ENCODE measurements at places on chromosomes 2 and 18. TPM values are rescaled to one million over a fixed set of nuclear protein-coding genes. Genes with fewer than 3 reads are reported as not detected.

- no peak for DNase-seq
These were observed 128.7 kb downstream of the NFATC1 start for GRCh38 chr18:79524181-79525078.

GRCh38 chr2:150619607-150620330 lies 132.3 kb upstream of the RND3 start:
- DNase-seq: no peak

DNA sequence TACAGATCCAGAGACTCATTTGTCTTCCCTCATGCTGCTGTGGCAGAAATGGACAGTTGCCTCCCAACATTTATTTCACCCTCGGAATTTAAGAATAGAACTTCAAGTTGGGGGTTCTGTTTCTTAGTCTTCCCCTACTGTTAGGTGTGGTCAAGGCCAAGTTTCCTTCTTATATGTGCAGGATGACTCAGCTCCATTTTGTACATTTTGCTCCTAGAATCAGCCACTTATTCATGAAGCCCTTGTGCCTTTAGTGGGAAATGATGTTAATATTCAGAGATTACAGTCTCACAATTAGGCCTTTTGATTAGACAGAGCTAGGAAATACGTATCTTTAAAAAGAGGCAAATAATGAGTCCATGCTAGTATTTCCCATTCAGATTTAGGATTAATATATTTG lies 46.2 kb upstream of the ELOA2 start:
- DNase-seq: no peak

GRCh38 chr18:74613381-74613780 lies 15.7 kb downstream of the ZNF407 start:
- DNase-seq: no peak

GRCh38 chr18:2653467-2653866 lies 2.1 kb upstream of the SMCHD1 start:
- no peak for DNase-seq

GRCh38 chr2:153391131-153391530 lies 87.4 kb downstream of the RPRM start:
- no peak for DNase-seq

GRCh38 chr2:64371727-64372126 lies 82.2 kb upstream of the LGALSL start:
- DNase-seq: no peak

GRCh38 chr2:153487448-153487847 lies 8.9 kb upstream of the RPRM start:
- no peak for DNase-seq

DNA sequence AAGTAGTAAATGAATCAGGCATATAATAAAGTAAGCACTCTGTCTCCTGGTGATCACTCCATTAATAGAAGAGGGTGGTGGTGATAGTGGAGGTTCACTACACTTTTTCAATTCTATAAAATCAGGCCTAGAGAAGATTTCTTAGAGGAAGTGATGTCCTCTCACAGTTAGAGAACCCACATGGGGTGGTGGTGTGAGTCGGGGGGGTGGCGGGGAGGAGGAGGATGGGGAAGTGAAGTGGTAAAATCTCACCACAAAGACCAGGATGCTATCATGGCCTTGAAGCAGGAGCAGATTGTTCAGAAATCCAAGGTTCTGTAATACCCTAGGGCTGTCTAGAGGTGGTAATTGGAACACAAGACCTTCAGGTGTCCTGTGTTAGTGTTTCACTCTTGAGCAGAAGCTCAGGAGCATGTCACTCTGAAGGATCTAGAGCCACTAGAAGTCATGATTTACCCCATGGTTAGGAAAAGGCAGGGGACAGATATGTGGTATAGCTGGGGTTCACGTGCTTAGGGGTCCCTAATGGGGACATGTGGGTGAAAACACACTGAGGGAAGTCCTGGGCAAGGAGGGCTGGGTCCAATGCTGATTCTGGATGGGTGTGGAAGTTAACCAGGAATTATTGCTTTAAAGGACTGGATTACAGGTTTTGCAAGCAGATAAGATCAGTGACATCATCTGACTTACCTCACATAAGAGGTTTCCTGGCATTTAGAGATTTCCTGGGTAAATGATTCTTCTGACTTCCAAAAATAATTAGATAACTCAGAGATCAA lies 31.0 kb downstream of the RNF125 start:
- no peak for DNase-seq

- DNase-seq: no peak
These were observed 109.7 kb downstream of the SNTG2 start for GRCh38 chr2:1060372-1060771.

- no peak for DNase-seq
These were observed 85.5 kb downstream of the MRO start for GRCh38 chr18:50734342-50734741.

- DNase-seq: no peak
These were observed 19.0 kb downstream of the FAM161A start for GRCh38 chr2:61834893-61835292.

DNA sequence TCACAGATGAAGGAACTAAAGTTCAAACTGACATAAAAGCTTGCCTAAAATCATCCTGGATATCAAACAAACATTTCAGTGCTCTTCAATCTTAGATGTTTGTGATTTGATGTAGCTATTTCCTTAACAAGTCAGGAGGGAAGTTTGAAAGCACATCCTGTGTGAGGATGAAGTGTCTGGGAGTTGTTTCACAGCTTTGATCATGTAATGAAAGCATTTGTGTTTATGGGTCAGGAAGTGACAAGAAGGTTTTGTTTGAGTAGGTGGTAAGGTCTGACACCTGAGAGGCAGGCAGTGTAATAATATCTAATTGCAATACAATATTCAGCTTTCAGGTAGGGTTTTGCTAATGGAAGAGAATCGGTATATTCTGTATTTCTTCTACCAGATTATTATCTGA lies 26.0 kb upstream of the CSRNP3 start:
- DNase-seq: no peak

DNA sequence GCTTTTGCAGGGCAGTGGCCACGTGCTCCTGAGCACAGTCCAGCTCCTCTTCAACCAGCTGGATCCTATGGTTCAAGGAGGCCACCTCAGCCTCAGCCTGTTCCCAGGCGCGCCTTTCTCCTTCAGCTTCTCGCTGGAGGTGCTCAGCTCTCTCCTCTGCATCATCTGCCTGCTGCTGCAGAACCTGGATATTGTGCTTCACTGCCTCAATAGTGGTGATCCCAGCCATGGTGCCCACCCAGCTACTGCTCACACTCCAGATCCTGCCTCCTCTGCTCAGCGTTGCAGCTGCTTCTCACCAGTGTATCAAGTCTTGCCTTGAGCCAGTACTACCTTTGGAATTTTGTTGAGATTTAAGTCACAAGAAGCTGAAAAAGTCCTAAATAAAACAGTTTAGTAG lies 67.9 kb downstream of the ASXL2 start:
- no peak for DNase-seq

- no peak for DNase-seq
These were observed at the start of gene RAPGEF4 for GRCh38 chr2:172735582-172736423. Gene RAPGEF4 (plus strand): TSS chr2:172735845. CDS start chr2:172735984, 139 bp downstream.

GRCh38 chr18:48834413-48835031 lies 116.2 kb downstream of the SMAD7 start:
- peak; percentile 15 for DNase-seq

DNA sequence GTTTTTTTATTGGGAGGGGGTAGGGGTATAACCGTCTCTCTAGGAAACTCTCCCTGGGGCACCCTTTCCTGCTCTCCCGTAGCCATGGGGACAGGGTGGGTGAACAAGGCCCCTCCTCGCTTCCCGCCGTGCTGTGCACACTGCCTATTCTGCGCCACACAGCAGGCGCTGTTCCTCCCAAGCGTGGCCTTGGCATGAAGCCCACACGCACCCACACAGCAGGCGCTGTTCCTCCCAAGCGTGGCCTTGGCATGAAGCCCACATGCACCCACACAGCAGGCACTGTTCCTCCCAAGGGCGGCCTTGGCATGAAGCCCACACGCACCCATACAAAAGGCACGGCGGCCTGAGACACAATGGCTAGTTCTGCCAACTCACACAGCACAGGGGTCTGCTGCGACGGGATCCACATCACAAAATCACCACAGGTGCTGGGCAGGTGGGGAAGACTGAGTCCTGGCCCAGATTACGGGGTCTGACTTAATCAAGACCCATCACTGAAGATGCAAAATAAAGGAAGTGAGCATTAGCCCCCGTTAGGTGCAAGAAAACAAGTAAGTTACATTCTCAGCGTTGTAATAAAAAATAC lies 46.6 kb upstream of the TPO start:
- no peak for DNase-seq

GRCh38 chr18:24189007-24189528 lies 50.2 kb downstream of the CABYR start:
- DNase-seq: no peak

DNA sequence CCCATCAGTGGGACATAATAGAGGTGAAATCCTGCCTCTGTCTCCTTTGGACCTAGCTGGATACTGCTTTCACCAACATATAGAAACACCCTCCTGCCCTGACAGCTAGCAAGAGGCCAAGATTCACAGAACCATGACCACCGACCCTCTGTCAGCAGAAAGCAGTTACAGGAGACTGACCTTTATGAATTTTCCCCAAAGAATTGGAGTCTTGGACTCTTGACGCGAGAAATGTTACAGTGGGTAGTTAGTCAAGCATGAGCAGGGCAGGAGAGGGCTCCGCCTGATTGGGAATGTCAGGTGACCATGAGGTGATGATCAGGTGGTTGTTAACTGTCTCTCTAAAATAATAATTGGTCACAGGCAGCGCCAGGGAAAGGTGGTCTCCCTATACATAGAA lies 1002.3 kb downstream of the TDRD15 start:
- no peak for DNase-seq

GRCh38 chr2:240198226-240198625 lies 57.8 kb upstream of the OTOS start:
- DNase-seq: no peak

DNA sequence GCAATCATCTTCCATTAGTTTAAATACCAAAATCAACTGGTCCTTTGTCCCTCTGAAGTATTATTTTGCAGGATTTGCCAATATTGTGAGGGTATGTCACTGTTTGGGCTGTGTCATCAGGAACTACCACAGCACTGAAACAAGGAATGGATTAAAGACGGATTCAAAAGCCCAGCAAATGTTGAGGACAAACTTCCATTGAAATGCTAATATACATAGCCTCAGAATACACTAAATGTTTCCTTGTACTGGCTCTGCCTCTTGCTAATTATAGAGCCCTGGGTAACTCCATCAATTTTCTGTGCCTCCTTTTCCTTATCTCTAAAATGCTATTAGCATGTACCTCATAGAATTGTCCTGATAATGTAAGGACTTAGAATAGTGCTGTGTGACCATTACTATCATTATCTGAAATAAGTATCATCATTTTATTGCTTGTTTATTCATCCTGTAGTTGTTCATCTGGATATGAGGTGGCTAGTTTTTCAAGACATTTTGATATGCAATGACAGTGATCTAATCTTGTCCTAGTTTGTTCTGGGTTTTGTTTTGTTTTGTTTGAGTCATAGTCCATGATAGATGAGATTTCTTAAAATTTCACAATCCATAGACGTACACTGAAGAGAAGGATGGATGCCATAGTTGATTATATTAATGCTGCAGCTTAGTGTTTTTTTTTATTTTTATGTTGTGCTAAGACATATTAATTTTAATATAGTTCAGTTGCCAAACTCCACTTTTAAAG lies 333.4 kb upstream of the KCNH7 start:
- DNase-seq: no peak

- no peak for DNase-seq
These were observed 23.9 kb downstream of the CLIP4 start for GRCh38 chr2:29139152-29139551.

- DNase-seq: no peak
These were observed at the start of gene SP5 for GRCh38 chr2:170715062-170715931. Gene SP5 (plus strand): TSS chr2:170715337. CDS start chr2:170715513, 176 bp downstream.

RRM2 gene
- total RNA-seq: 1.1 TPM

SEMA4C gene
- 33.6 TPM for total RNA-seq

TMEM185B gene
- 23.4 TPM for total RNA-seq

SGPP2 gene
- 9.8 TPM for total RNA-seq

MYCN gene
- total RNA-seq: 0.47 TPM

M1AP gene
- total RNA-seq: 0.56 TPM

LBX2 gene
- total RNA-seq: 0.79 TPM

LYPD6B gene
- total RNA-seq: not detected

CD8B2 gene
- not detected for total RNA-seq

FIGN gene
- 13.1 TPM for total RNA-seq

SCTR gene
- total RNA-seq: not detected

AOX1 gene
- total RNA-seq: 293 TPM

UGT1A10 gene
- not detected for total RNA-seq

Measured in omental fat pad (tissue), 4 donors.